ENCODE measurements at places on chromosomes 2 and 18. TPM values are rescaled to one million over a fixed set of nuclear protein-coding genes. Genes with fewer than 3 reads are reported as not detected.

Gene TRMT61B
- polyA plus RNA-seq: 18.7 TPM

Gene KCTD1
- 3.9 TPM for polyA plus RNA-seq

Gene RGPD4
- polyA plus RNA-seq: not detected

Gene CAPN14
- polyA plus RNA-seq: not detected

Gene DYNC2LI1
- polyA plus RNA-seq: 64.9 TPM

Gene EVX2
- not detected for polyA plus RNA-seq

Gene CYP27A1
- 125 TPM for polyA plus RNA-seq

Gene ABHD1
- polyA plus RNA-seq: 2.0 TPM

Gene COL3A1
- 159 TPM for polyA plus RNA-seq

Gene CXCR1
- not detected for polyA plus RNA-seq

Gene ROCK1
- 31.2 TPM for polyA plus RNA-seq

Gene NPAS2
- polyA plus RNA-seq: 0.55 TPM

Gene GALNT14
- polyA plus RNA-seq: 0.84 TPM

Gene NEU4
- 1.6 TPM for polyA plus RNA-seq

Gene ATG9A
- polyA plus RNA-seq: 85.0 TPM

Gene KATNAL2
- polyA plus RNA-seq: 11.3 TPM

Gene VWC2L
- polyA plus RNA-seq: 0.36 TPM

Gene ANKRD36C
- polyA plus RNA-seq: 49.1 TPM

Gene ALLC
- not detected for polyA plus RNA-seq

Gene GATA6
- 104 TPM for polyA plus RNA-seq

Gene SAG
- polyA plus RNA-seq: not detected

Gene RSAD2
- polyA plus RNA-seq: 0.65 TPM

Gene ST8SIA5
- polyA plus RNA-seq: 0.83 TPM

Gene ALK
- polyA plus RNA-seq: 1.2 TPM

Gene HOXD1
- polyA plus RNA-seq: not detected

Gene PLGLB1
- polyA plus RNA-seq: 4.6 TPM
